NCI-H1694 (cell line): ENCODE measurements at places on chromosomes 13 and 19.
A peak's percentile ranks its signal among the peaks of the same experiment; 100 is the strongest.

DNA sequence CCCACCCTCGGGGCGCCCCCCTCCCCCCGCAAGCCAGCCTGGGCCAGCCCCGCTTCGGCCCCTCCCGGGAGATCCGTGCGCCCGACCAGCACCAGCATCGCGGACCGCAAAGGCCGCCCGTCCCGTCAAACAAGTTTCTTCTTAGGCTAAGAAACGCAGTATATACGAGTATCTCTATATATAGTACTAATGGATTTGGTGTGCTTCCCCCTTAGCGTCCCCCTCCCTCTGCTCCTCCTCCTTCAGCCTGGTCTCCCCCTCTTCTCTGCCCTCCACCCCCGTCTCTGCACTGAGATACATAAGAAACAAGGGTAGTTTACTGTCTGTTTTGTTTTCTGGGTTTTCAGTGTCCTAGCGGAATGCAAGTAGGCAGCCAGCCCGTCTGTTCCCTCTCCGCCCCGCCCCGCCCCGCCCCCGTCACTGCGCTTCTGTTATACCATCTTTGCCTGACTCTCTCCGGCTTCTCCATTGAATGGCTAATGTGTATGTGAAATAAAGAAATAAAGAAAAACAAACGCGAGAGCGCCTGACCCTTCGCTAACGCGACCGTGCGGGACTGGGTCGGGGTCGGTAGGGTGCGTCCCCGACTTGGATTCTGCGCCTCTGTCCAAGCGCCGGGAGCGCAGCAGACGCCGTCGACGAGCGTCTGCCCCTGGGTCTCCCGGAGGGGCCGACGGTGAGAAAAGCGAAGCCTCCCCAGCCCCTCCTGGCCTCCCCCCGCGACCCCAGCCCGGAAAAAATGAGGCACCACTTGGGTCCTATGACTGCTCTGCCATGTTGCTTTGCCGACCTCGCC is 4.2 kb downstream of the LYL1 start:
- no peak for DNase-seq

GRCh38 chr19:33052352-33052972 is 12.2 kb downstream of the RHPN2 start:
- no peak for DNase-seq

DNA sequence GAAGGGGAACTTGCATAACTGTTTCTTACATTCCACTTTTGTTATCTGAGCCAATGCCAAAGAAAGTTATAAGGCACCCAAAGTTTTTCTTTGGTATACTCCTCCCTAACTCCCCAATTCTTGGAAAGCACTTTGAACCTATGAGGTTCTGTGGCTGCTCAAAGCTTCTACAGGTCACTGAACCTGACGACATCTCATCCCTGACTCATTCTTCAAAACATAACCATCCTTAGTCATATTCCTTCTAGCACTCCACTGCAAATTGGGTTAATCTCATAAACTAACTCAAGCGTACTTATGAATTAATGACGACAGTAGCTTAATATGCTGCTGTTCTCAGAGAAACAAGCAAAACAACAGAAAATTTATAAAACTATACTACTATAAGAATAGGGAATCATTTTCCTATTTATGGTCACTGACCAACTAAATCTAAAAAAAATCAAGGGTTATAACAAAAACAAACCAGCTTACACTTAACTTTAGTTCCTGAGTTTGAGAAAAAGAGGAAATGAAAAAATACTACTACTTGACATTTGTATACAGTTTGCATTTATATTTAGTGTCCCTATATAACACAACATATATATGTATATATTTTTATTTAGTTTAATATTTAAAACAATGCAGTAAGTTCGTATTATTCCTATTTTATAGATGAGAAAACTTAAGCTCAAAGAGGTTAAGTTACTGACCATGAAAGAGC is 69.1 kb downstream of the CAB39L start:
- DNase-seq, result no peak

DNA sequence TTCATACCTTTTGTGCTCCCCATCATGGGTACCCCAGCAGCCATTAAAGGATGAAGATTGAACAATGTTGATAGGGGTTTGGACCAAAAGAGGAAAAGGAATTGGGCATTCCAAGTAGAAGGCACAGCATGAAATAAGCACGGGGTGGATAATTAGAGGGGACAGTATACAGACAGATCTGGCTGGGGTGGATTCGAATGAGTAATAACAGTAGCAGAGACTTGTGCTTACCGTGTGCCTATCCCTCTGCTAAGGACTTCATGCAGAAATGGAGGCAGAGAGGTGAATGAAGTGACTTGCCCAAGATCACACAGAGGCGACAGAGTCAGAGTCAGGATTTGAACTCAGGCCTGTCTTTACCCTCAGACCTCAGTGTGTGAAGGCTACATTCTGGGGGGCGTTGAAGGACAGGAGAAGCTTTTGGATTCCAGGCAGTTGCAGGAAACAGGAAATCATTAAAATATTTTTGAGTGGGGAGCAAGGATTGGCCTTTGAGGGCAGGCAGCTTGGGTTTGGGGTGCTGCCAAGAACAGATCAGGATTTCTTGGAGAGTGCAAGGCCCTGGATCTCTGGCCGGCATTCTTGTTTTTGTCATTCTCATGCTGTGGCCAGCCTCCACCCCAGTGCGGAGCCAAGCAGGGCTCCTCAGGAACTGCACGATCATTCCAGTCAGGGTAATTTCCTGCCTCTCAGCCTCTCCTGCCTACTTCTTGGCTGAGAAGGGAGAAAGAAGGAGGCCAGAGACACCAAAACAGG is 18.7 kb downstream of the PAF1 start:
- DNase-seq, result no peak

GRCh38 chr19:4352701-4353121 is 9.3 kb downstream of the MPND start:
- peak; percentile 19 for DNase-seq

- no peak for DNase-seq
Observed at GRCh38 chr19:42274065-42274682, 5.1 kb downstream of the CIC start.

- no peak for DNase-seq
Observed at GRCh38 chr13:84237143-84237542, 354.9 kb upstream of the SLITRK1 start.

DNA sequence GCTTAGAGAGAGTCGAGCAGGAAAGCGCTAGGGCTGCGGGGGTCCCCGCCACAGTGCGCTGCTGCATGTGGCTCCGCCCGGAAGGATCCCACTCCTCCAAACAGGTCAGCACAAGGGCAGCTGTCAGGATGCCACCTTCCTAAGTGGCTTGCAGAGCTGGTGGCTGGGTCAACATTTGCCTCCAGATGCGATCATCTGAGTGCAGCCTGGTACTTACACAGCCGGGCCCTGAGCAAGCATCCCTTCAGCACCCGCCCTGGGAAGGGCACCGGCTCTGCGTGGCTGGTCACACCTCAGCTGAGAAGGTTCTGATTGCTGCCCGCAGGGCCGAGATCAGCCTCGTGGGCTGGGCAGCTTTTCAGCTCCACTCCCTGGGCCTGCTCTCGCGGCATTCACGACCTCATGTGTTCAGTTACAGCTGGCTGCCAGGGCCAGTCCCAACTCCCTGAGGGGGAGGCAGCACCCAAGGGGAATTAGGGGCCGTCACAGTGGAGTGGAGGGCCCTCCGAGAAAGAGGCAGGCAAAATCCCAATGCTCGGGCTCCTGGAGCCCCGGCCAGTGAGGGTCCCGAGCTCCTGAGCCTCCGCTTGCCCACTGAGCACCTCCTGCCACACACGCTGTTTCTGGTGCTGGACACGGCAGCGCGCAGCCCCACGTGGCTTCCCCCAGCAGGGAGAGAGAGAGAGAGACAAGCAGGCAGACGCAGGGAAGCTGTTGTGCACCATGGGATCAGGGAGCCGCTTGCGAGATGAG is 26.8 kb downstream of the AP1M1 start:
- no peak for DNase-seq

GRCh38 chr13:99132295-99132835 is 68.3 kb upstream of the UBAC2 start:
- no peak for DNase-seq

DNA sequence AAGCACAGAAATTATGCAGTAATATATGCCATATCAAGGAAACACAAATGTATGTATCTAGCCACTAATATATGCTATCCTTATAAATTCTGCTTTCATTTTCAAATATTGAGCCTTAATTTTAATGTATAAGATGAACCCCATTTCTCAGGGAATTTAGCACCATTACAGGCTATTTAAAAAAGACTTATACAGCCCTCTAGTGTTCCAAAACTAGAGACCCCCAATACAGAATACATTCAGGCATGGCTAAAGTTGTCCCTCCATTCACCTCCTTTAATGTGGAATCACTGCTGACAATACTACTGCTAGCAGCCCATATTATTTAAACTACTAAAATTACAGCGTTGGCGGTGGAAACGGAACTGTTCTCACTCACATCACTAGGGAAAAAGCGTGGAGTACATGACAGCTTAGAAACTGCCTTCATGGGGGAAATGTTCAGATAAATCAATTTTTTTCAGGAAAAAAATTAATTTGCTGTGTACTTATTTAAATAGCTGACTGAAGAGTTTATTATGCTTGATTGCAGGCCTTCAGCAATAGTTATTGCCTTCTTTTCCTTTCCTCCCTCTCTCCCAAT is 541.0 kb downstream of the PCDH9 start:
- DNase-seq, result no peak

GRCh38 chr13:98959291-98959690 is 18.6 kb downstream of the DOCK9 start:
- DNase-seq, result no peak

- no peak for DNase-seq
Observed at GRCh38 chr19:2044709-2045500, 6.1 kb downstream of the MKNK2 start.

DNA sequence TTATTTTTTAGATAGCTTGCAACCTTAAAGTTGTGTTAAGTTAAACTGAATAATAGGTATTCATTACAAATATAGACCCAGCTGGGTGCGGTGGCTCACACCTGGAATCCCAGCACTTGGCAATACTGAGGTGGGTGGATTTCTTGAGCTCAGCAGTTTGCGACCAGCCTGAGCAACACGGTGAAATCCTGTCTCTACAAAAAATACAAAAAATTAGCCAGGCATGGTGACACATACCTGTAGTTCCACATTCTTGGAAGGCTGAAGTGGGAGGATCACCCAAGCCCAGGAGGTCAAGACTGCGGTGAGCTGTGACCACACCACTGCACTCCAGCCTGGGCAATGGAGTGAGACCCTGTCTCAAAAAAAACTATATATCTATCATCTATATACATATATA is 386.5 kb downstream of the PCDH17 start:
- DNase-seq, result no peak

GRCh38 chr19:8580710-8581281 is 3.6 kb upstream of the MYO1F start:
- DNase-seq, result peak; percentile 10

- DNase-seq, result no peak
Observed at GRCh38 chr13:21395953-21396352, 63.1 kb downstream of the ZDHHC20 start.

DNA sequence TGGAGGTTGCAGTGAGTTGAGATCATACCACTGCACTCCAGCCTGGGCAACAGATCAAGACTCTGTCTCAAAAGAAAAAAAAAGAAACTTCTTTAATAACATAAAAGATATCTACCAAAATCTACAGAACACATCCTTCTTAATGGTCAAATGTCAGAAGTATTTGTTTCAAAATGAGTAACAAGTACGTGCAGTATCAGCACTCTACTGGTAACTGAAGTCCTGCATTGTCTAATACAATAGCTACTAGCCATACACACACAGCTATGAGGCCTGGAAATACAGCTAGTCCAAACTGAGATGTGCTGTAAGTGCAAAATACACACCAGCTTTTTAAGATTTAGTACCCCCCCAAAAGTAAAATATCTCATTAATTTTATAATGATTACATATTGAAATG is 88.1 kb downstream of the TSC22D1 start:
- no peak for DNase-seq

DNA sequence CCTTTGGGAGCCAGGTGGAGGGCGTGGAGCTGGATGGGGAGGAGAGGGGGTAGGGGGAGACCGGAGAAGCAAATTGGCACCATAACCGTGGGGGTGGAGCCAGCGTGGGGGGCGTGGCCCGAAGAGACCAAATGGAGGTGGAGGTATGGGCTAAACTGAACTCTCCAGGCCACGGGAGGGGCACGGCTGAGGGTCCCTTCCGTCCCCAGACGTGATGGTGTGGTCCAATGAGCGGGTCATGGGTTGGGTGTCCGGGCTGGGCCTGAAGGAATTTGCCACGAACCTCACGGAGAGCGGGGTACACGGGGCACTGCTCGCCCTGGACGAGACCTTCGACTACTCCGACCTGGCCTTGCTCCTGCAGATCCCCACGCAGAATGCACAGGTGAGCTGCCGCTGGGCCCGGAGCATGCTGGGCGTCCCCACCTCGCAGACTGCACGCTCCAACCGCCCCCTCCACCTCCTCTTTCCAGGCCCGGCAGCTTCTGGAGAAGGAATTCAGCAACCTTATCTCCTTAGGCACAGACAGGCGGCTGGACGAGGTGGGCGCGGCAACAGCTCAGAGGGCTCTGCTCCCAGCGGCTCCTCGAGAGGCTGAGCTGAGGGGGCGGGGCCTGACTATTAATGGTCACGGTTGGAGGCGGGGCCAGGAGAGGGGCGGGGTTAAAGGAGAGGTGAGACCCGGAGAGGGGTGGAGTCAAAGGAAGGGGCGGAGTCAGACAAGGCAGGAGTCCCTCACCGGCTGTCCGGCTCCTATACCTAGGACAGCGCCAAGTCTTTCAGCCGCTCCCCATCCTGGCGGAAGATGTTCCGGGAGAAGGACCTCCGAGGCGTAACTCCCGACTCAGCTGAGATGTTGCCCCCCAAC is 6.2 kb downstream of the HRC start:
- DNase-seq, result peak; percentile 81

GRCh38 chr13:113722921-113723320 is 36.1 kb upstream of the TMEM255B start:
- DNase-seq, result no peak

DNA sequence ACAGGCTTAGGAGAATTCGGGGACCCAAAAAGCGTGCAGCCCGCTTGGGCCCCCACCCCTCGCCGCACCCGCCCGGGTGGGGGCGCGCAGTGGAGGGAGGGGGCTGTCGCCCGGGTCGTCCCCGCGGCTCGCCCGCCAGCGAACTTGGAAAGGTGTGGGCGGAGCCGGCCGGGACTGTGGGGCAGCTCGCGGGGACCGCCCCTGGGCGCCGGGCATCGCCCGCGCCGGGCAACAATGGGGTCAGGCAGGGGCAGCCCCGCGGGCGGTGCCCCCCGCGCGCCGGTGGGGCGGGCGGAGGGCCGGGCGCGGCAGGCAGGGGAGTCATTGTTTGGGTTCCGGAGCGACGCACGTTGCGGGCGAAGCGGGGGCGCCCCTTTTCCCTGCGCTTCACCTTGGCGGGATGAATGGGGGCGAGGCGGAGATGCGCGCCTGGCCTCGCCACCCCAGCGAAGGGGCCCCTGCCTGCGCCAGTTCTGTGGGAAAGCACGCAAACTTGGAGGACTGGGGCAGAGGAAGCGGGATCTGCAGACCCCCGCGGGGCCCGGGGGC is 647 bp upstream of the KLF12 start:
- DNase-seq, result no peak

DNA sequence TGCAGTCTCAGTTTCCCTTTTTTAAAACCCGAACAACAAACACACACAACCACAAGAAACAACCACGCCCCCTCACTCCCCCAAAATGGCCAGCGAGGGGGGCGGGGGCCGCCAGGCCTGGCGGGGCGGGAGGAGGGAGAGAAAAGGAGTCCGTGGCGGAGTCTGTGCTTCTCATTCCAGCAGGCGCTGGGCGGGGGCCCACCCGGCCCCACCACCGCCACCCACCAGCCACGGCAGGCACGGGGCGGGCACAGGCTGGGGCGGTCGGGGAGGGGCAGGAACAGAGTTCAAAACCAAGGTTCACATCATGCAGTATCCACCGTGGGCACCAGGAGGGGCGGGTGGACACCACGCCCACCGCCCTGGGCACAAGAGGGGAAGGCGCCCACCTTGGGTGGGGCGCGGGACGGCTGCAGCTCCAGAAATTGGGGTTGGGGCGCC is 12.9 kb downstream of the DPF1 start:
- DNase-seq, result no peak
